ENCODE measurements at places on chromosomes 6 and 20.

GRCh38 chr6:135088818-135089809 is 34.5 kb upstream of the HBS1L start:
- DNase-seq: peak; percentile 81

GRCh38 chr6:12150812-12151432 is 138.8 kb downstream of the HIVEP1 start:
- DNase-seq: no peak

- no peak for DNase-seq
These were observed 532 bp upstream of the NKAIN4 start for GRCh38 chr20:63254606-63255384.

GRCh38 chr20:57959589-57959988 is 249.8 kb upstream of the PMEPA1 start:
- DNase-seq: no peak
